ENCODE measurements at places on chromosomes 4 and X.

DNA sequence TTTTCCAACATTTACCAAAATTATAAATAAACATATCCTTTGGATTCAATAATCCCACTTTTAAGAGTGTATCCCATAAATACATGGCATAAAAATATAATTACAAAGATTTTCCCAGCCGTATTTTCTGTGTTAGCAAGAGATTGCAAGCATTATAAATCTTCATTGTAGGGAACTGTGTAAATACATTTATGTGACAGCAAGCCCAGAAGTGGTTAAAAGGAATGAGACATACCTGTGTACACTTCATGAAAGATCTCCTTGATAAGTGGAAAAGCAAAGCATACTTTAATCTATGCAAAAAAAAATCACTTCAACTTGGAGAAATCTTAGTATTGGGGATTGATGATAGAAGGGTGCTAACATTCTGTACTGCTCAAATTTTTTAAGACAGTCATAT lies 173.1 kb downstream of the GASK1B start:
- no peak for DNase-seq

DNA sequence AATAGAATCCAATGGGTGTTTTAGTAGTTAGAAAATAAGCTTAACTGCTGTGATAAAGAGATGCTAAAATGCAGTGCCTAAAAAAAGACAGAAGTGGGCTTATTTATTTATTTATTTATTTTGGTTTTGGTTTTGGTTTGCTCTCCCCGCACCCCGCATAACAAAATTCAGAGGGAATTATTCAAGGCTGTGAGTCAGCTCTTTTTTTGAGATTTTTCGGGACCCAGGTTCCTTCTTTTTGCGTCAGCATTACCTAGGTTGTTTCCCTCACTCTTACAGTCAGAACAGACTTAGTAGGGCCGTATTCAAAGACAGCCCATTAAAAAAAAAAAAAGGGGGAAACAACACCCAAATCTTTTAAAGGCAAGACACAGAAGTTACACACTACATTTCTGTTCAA lies 1495.5 kb upstream of the ADGRL3 start:
- DNase-seq = no peak

- DNase-seq = no peak
Measured at GRCh38 chr4:102868153-102868780, 525 bp upstream of the CISD2 start.

DNA sequence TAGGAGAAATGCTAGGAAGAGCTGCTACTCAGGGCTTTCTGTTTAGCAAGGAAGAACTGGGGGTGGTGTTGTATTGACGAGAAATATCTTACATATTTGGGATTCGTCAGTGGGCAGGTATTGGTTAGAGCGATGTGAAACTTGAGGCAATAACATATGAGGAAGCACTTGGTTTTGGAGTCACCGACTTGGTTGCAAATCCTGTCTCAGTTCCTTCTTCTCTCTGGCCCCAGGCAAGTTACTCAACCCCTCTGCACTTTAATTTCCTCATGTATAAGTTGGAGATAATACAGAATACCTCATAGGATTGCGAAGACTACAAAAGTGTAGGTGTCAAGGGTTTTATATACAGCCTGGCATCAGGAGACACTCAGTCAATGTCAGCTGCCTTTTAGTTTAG lies 34.1 kb downstream of the GPAT3 start:
- DNase-seq = no peak

Measured in LNCaP clone FGC (cell line).